ENCODE measurements at places on chromosomes 4 and X. TPM values are rescaled to one million over a fixed set of nuclear protein-coding genes. Genes with fewer than 3 reads are reported as not detected.

Gene PROM1
- total RNA-seq = 0.57 TPM

Gene ARHGAP36
- total RNA-seq = not detected

Gene GPRASP3
- 3.9 TPM for total RNA-seq

Gene STK26
- total RNA-seq = 52.3 TPM

Gene NEIL3
- total RNA-seq = 14.5 TPM

Gene CSAG1
- 20.9 TPM for total RNA-seq

Gene CT45A7
- total RNA-seq = not detected

Gene SOWAHD
- total RNA-seq = 0.17 TPM

Gene IGBP1
- total RNA-seq = 47.1 TPM

Gene TBC1D8B
- total RNA-seq = 1.7 TPM

Gene PNMA5
- not detected for total RNA-seq

Gene EPGN
- total RNA-seq = not detected

Gene FDCSP
- total RNA-seq = 0.97 TPM

Gene CLGN
- total RNA-seq = 9.3 TPM

Gene TMEM31
- total RNA-seq = not detected

Gene APEX2
- 18.7 TPM for total RNA-seq

Gene DUX4
- not detected for total RNA-seq

Gene EGF
- 7.3 TPM for total RNA-seq

Gene ARMCX2
- total RNA-seq = 64.4 TPM

Gene QRFPR
- total RNA-seq = 0.77 TPM

Gene ITGB1BP2
- total RNA-seq = 1.3 TPM

Gene RTL9
- not detected for total RNA-seq

Gene CABS1
- not detected for total RNA-seq

Gene ADH4
- not detected for total RNA-seq

Gene CT55
- 0.34 TPM for total RNA-seq

Gene ADH1B
- total RNA-seq = not detected

Gene RAB9B
- 0.97 TPM for total RNA-seq

Gene HSFX1
- total RNA-seq = 0.17 TPM

Gene MAGEA2B
- total RNA-seq = 45.1 TPM

Gene TCP11X2
- total RNA-seq = not detected

Gene DCAF8L2
- 0.80 TPM for total RNA-seq

Gene CXCL6
- total RNA-seq = 0.06 TPM

Gene UBL4A
- total RNA-seq = 54.3 TPM

Gene C4orf50
- not detected for total RNA-seq

Gene ZNF630
- total RNA-seq = 1.3 TPM

Gene SYP
- 7.6 TPM for total RNA-seq

Gene SHOX
- total RNA-seq = not detected

Gene ZNF732
- total RNA-seq = 0.12 TPM

Gene MAGED4
- 42.3 TPM for total RNA-seq

Gene MMRN1
- not detected for total RNA-seq

Gene GPR173
- total RNA-seq = 0.24 TPM

Gene CDKL5
- 2.1 TPM for total RNA-seq

Gene EMCN
- total RNA-seq = not detected

Gene UCP1
- total RNA-seq = 0.34 TPM

Gene CYSLTR1
- not detected for total RNA-seq

Gene FATE1
- total RNA-seq = not detected

Gene UBA1
- total RNA-seq = 130 TPM

Gene TRAPPC11
- 19.1 TPM for total RNA-seq

Gene FGF13
- total RNA-seq = 4.4 TPM

Gene CYBB
- total RNA-seq = not detected

Gene H2BW2
- not detected for total RNA-seq

Gene XG
- total RNA-seq = not detected

Gene CAPN6
- total RNA-seq = not detected

Gene SPCS3
- total RNA-seq = 73.1 TPM

Gene TENM3
- 33.9 TPM for total RNA-seq

Gene SETD7
- total RNA-seq = 18.2 TPM

Gene FAM47E
- 0.11 TPM for total RNA-seq

All from Daoy (cell line).